Astrocyte (in vitro differentiated cells and primary cell): ENCODE measurements at places on chromosomes 6 and 20.
A peak's percentile ranks its signal among the peaks of the same experiment; 100 is the strongest.

DNA sequence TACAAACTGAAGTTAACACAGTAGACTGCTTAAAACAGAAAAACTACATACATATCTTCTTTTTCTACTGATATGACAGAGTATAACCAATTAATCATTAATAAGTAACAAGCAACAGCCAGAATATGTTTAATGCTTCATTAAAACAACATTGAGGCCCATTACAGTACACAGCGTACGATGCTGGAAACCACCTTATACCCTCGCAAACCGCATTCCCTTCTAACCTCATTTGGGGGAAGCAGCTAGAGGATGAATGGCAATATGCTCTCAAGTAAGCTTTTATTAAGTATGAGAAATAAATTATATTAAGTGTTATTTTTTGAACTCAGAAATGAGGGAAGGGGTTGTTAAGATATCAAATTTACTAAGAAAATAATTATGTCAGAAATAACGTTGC is 142.4 kb downstream of the GMDS start:
- H3K4me1 ChIP-seq: no peaks in the 10 kb centered on the region
- H3K4me3 ChIP-seq: no peak overlapping the region
- no peak for DNase-seq
- H3K27ac ChIP-seq: no peak overlapping the region

- no peaks in the 10 kb centered on the region for H3K4me1 ChIP-seq
- H3K27ac ChIP-seq: no peak overlapping the region
- no peak overlapping the region for H3K4me3 ChIP-seq
- no peaks in the 10 kb centered on the region for H3K36me3 ChIP-seq
- peaks cover 4% of the 10 kb centered on the region for H3K27me3 ChIP-seq
These were observed 114.9 kb downstream of the GRM4 start for GRCh38 chr6:34030831-34031624.

DNA sequence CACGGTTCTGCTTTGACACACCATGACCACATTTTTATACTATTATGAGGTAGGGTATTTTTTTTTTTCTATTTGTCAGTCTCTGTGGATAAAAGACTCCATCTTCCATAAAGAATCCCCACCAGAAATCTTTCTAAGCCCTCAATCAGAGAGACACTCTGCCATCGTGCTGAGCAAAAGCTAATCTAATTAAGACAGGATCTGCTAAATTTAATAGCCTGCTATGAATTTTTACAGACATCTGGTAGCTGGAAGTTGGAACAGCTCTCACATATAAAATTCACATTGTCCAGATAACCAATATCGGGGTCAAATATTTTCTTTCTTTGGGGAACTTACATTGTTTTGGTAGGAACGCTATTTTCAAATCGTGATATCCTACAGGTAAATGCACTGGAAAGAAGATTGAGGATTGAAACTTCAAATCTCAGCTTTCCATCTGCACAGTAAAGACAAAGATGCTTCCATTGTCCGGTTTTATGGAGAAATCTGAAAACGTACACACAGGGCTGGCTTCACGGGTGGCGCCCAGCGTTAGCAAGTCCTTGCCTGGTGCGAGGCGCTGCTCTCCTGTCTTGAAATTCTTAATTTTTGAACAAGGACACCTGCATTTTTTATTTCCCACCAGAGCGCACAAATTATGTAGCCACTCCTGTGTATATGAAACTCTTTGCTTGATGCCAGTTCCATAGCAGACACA is 573.8 kb upstream of the NOX3 start:
- H3K27ac ChIP-seq: no peak overlapping the region
- no peaks in the 10 kb centered on the region for H3K4me1 ChIP-seq
- no peak for DNase-seq
- H3K4me3 ChIP-seq: no peak overlapping the region
- H3K36me3 ChIP-seq: no peaks in the 10 kb centered on the region
- H3K27me3 ChIP-seq: no peaks in the 10 kb centered on the region

- H3K27me3 ChIP-seq: no peaks in the 10 kb centered on the region
- no peaks in the 10 kb centered on the region for H3K4me1 ChIP-seq
- no peak overlapping the region for H3K4me3 ChIP-seq
- H3K36me3 ChIP-seq: no peaks in the 10 kb centered on the region
- no peak overlapping the region for H3K27ac ChIP-seq
These were observed 691.7 kb downstream of the GRIK2 start for GRCh38 chr6:102085257-102085656.

- no peaks in the 10 kb centered on the region for H3K36me3 ChIP-seq
- no peak overlapping the region for H3K27ac ChIP-seq
- H3K4me1 ChIP-seq: no peaks in the 10 kb centered on the region
- DNase-seq: no peak
These were observed 37.7 kb upstream of the PKHD1 start for GRCh38 chr6:52125139-52125538.

DNA sequence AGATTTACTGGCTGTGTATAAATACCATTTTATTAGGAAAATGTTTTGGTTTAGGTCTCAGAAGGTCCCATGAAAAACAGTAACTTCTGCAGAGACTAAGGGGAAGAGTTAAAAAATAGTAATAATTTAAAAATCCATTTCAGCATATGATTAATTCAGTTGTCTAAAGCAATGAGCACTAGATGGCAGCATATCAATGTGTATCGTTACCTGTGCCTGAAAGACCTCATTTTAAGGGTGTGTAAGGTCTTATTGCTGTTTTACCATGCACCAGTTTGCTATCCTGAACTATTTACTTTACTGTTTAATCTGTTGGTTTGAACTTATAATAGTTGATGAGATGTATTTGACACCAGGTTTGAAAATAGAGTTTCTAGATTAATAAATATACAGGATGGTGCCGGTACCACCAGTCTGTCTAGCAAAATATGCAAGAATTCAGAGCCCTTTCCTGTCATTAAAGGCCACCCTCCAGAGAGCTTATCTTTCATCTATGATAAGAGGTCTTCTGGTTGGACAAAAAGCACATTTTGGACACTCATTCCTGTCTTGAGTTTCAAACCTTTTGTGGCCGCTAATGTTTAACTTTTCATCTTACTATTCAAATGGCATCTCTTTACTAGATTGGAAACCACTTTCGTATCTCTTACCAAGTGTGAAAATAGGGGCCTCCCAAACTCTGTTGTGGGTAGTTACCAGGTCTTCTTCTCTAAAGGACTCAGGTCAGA is 8.9 kb upstream of the AHI1 start:
- no peaks in the 10 kb centered on the region for H3K4me1 ChIP-seq
- no peak overlapping the region for H3K27ac ChIP-seq
- DNase-seq: peak; percentile 43
- H3K4me3 ChIP-seq: no peak overlapping the region
